M059J (cell line): ENCODE measurements at places on chromosomes 2 and 18. TPM values are rescaled to one million over a fixed set of nuclear protein-coding genes. Genes with fewer than 3 reads are reported as not detected.

GRCh38 chr2:4455486-4456155 is 752.2 kb downstream of the DCDC2C start:
- no peak for DNase-seq

The ONECUT2 gene
- 1.2 and 1.5 TPM in 2 replicates for total RNA-seq

The MYL1 gene
- total RNA-seq: not detected in 2 replicates

DNA sequence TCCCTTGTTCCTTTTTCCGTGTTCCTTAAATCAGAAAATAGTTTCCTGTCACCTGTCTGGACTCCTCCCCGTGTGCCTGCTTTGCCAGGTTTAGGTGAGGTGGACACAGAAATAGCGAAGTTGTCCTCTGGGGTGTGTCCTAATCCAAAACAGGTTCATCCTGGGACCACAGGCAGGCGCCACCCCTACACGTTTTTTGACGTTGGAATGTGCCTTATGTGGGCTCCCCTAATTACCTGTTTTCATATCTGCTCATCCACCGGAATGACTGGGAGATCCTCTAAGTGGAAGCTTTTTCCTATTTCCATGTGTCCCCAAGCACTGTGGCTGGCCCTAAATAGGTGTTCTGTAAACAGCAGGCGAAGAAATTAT is 49.0 kb upstream of the PAIP2B start:
- DNase-seq: no peak

DNA sequence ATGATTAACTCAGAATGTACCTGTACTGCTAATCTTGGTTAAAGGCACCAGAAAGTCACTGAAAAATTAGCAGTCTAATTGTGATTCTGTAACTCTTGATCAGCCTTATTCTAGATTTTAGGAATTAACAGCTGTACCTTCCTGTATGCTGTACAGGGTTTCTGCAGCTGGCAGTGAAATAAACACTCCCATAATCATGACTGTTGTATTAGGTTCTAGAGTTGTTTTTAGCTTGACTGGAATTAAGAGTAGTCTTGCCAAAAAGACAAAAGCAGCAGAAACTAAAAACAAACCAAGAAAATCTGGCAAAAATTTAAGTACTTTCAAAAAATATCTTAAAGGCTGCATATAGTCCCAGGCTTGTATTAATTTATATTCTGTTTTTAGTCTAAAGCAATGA is 103.5 kb downstream of the SOS1 start:
- DNase-seq: no peak

GRCh38 chr2:222381566-222381965 is 42.8 kb upstream of the SGPP2 start:
- DNase-seq: no peak

DNA sequence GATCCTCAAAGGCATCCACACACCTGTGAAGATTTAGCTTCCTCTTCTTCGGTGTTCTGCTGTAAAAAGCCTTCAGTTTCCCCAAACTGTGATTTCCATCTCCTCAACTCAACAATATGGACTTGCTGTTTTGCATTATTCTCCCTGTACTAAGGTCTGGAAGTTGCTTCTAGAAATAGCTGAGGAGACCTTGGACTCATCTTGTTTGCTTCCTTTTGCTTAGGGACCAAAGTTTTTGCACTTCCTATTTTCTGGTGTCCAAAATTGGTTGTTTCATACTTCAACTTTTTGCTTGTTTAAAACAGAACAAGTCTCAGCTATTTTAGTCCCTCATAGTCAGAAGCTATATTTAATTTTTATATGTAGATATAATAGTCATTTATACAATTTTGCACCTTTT is 201.9 kb upstream of the COPS8 start:
- no peak for DNase-seq

DNA sequence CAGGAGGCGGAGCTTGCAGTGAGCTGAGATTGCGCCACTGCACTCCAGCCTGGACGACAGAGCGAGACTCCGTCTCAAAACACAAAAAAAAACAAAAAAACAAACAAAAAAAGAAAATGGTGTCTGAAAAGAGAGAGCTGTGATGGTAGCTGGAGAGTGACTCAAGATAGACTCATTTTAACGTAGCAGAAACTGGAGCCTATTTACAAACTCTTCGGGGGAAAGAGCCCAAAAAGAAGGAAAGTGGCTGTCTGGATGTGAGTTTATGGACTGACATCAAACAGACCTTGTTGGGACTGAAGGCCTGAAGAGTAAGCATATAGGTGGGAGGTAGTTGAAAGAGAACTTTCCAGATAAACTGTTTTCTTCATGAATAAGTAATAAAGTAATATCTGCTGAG is 51.8 kb downstream of the LIMS1 start:
- peak; percentile 53 for DNase-seq

DNA sequence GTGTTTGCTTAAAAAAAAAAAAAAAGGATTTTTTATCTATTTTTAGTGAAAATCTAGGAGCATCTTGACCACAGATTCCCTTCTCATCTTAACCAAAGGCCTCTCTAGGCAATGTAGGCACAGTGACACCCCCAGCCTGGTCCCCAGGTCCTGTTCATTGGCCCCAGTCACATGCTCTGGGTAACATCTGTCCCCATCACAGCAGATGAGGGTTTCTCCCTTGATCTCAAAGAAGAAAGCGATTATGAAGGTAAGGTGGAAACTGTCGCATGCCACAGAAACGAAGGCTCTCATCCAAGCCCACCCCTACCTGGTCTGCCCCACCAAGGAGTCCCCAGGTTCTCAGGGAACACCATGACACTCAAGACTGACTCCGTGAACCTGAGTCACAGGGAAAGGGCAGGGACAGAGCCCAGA is 4.7 kb downstream of the HS6ST1 start:
- DNase-seq: no peak

DNA sequence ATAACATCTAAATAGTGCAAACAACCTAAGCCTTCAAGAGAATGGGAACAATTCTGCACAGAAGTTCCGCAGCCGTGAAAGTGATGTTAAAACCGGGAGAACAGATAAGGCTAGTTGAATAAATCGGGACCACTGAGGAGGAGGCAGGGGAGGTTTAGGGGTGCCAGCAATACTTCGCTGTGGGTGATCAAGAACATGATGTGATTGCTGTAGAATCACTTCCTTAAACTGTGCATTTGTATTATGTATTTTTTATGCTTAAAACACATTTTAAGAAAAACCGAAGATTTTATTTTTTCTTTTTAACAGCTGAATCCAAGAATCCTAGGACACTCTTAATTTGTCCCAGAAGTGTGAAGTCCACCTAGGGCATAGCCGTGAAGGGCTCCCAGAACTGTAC is 33.6 kb downstream of the TTC32 start:
- DNase-seq: no peak

The AFF3 gene
- 2.6 and 3.0 TPM in 2 replicates for total RNA-seq

The DOK1 gene
- 7.5 and 13.3 TPM in 2 replicates for total RNA-seq

DNA sequence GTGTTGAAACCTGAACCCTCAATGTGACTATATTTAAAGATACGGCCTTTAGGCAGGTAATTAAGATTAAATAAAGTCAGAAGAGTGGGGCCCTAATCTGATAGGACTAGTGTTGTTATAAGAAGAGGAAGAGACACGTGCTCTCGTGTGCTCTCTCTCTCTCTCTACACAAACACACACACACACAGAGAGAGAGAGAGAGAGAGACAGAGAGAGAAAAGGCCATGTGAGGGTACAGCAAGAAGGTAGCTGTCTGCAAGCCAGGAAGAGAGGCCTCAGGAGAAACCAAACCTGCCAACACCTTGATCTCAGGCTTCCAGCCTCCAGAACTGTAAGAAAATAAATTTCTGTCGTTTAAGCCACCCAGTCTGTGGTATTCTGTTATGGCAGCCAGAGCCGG is 106.7 kb downstream of the FTCDNL1 start:
- no peak for DNase-seq

The RIT2 gene
- total RNA-seq: 0.37 and 0.79 TPM in 2 replicates

DNA sequence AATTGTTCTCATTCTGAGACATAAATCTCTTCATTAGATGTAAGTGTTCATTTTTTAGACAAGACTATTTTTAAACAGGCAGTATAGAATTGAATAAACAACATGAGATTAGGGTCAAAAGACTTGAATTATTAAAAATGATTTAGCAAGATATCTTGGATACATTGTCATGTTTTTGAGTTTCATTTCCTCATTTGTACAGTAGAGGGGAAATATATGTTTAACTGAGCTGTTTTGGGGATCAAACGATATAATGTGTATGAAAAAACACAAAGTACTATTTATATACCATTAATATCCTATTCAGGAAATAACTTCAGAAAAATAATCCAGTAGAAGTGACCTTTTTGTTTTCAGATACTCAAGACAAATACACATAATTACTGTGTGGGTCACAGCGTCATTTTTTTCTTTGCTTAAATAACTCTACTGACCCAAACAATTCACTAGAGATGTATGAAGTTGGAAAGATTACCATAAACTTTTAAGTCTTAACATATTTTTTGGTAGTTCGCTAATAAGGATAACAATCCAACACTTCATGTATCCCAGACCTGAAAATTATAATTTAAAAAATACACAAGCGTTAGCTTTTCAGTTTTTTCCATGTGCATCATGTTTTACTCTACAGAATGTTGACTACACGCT is 896 bp upstream of the ASXL3 start:
- no peak for DNase-seq

GRCh38 chr2:224576088-224576715 is 9.0 kb downstream of the CUL3 start:
- DNase-seq: no peak

The CD207 gene
- not detected in 2 replicates for total RNA-seq
